Fibroblast of villous mesenchyme (primary cell): ENCODE measurements at places on chromosomes 16 and 17.

DNA sequence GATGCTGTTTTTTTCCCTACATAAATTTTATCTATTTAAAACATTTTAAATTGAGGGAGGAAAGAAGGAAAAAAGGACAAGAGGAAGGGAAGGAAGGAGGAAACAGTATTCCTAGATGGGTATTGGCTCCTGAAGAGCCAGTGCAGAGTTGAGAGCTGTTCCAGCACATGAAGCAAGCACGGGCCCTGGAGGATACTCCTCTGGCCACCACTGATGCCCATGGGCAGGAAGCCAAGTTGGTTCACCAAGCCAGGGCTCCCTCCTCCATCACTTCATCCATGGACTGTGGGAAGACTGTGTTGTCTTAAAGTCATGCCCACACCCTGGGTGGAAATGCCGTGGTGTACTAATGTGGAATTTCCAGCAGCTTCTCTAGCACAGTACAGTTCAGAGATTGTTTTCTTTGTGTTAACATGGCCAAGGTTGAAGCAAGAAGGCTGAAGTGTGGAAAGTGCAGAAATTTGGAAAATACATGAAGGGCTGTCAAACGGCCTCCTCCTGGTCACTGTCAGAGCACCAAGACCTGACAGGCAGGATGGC, 23.9 kb upstream of the NOS2 start:
- DNase-seq, result no peak

GRCh38 chr17:55163408-55163807, 101.4 kb upstream of the HLF start:
- no peak for DNase-seq

DNA sequence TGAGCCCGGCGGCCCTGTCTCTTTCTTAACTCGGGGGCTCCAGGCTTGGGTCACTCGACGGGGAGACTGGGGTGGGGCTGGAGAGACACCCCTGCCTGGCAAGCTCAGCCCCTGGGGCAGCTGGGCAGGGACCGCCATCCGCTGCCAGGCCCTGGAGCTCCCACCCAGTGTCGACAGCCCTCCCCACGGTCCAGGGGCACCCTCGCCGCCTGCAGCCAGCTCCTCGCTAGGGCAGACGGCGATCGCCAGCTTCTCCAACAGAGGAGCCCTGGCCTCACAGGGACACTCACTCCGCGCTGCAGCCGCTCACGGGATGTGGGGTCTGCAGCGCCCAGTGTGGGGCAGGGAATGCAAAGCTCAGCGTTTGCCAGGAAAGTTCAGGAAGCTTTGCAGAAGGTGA, 16.0 kb upstream of the APRT start:
- no peak for DNase-seq

DNA sequence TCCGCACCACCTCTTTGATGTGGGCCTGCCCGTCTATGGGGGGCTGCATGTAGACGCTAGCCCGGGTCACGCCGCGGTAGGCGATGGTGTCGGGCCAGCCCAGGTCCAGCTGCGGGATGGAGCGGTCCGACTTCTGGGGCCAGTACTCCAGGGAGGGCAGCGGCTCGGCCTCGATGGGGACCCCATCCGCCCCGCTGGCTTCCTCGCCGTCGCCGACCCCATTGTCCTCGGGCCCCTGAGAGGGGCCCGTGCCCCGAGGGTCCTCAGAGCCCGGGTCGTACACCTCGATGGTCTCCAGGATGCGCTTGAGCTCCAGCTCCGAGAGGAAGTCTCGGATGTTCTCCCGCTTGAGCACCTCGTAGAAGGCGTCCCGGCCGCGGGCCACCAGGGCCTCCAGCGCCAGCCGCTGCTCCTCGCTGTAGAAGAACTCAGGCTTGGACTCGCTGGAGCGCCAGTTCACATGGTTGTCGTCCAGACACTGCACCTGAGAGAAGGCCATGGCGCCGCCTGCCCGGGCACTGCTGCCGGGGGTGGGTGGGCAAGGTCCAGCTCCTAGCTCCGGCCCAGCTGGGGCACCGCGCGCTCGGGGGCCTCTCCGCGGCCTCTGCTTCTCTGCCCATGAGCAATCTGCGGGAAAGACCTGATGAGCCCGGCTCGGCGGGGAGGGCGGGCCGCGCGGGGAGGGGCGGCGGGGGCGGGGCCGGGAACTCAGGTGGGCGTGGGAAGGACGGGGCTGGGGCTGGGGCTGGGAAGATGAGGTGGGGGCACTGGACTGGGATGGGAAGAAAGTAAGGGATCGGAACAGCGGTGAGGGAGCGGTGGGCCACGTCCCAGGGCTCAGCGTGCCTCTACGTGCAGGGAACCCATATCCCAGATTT, 782 bp downstream of the FAM83G start:
- DNase-seq, result peak; percentile 19

DNA sequence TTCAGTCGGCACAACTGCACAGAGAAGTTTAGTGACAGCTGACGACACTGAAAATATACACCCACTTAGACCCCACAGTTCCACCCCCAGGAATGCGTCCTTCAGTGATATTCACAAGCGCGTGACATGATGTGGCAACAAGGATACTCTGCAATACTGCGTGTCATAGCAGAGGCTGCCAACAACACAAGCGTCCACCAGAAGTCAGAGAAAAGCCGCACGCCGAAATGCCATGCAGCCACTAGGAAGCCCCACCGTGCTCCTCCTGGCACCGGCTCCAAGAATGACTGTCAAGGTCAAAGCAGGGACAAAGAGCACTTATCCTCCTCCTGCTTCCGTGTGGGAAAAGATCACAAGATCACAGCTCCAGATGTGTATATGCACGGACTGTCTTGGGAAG, 3.5 kb downstream of the ATP2A3 start:
- DNase-seq, result peak; percentile 22

DNA sequence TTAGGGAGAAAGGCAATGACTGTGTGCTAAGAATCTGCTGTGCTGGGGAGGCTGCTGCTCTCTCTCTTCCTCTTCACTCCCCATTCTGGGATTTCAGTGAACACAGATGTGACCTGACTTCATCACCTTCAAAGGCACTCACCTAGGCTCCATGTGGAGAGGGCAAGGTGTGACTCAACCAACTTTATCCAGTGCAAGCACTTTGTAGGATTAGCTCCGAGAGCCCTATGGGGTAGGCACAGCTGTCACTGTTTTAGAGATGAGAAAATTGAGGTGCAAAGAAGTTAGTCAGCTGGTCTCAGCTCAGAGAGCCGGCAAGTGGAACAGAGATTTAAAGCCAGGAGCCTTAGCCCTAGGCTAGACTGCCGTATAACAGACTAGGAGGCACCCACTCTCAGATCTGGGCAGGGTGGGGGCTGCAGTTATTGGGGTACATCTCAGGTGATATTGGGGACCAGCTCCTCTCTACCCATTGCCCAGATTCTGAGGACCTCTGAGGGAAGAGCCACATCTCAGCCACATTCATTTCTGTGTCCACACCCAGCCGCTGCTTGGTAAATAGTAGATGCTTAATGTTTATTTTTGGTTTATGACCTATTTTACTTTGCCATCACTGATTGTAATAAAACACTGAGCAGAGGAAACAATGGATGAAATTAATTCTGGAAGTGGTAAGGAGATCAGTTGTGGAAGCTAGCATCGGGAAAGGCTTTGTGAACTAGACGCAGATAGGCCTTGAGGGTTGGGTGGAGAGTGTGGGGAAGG, 138.8 kb downstream of the CCDC182 start:
- no peak for DNase-seq

GRCh38 chr17:79466562-79467350, 144.1 kb downstream of the RBFOX3 start:
- DNase-seq, result no peak

- DNase-seq, result no peak
These were observed 29.6 kb upstream of the ZFPM1 start for GRCh38 chr16:88423448-88423850.

DNA sequence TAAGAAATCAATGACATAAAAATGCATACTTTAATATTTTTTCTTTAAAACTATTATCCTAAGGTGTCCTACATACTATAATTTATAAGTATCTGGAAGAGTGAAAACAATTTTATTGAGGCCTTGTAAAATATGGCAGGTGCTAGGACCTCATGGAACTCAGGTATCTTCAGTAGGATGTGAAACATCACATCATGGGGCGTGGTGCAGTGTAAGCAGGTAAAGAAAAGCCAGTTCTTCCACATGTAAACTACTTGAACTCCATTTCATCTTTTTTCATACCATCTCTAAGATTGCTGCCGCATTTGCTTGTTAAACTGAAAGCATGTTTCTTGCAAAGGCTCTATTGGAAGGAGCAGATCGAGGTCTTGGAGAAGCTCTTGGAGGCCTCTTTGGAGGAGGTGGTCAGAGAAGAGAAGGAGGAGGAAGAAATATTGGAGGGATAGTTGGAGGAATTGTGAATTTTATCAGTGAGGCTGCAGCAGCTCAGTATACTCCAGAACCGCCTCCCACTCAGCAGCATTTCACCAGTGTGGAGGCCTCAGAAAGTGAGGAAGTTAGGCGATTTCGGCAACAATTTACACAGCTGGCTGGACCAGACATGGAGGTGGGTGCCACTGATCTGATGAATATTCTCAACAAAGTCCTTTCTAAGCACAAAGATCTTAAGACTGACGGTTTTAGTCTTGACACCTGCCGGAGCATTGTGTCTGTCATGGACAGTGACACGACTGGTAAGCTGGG, at the start of gene CAPNS2:
Gene CAPNS2 (plus strand): TSS at position 253 of the 744 bp plus-strand sequence. CDS start 73 bp downstream, at position 326.
- no peak for DNase-seq

GRCh38 chr17:5706577-5707210, 122.4 kb upstream of the NLRP1 start:
- DNase-seq, result peak; percentile 44

GRCh38 chr16:50988441-50988840, 162.6 kb downstream of the SALL1 start:
- DNase-seq, result no peak

DNA sequence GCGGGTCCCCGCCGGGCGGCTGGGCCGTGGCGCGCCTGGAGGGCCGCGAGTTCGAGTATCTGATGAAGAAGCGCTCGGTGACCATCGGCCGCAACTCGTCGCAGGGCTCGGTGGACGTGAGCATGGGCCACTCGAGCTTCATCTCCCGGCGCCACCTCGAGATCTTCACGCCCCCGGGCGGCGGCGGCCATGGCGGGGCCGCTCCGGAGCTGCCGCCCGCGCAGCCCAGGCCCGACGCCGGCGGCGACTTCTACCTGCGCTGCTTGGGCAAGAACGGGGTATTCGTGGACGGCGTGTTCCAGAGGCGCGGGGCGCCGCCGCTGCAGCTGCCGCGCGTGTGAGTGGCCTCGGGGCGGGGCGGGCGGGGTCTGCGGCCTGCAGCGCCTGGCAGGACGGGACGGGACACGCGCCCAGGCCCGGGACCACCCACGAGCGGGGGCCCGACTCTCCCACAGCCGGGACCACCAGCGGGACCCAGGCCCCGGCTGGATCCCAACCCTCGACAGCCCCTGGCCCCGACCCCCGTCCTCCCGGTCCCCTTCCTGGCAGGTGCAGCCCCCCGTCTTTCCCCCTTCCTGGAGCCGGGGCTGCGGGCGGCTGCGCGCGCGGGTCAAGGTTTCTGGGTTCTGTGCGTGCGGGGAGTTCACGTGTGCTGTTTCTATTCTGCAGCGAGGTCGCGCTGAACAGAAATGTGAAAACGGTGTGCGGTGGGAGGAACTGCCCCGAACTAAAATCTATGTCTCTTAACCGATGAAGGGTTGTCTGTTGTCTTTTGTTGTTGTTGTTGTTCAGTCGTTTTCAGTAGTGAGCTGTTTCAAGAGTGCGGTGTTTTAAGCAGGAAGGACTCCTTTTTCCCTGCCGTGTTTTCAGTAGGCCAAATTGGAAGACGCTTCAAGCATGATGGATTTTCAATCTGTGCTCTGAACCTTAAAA, 705 bp downstream of the FOXK2 start:
- DNase-seq, result peak; percentile 40

DNA sequence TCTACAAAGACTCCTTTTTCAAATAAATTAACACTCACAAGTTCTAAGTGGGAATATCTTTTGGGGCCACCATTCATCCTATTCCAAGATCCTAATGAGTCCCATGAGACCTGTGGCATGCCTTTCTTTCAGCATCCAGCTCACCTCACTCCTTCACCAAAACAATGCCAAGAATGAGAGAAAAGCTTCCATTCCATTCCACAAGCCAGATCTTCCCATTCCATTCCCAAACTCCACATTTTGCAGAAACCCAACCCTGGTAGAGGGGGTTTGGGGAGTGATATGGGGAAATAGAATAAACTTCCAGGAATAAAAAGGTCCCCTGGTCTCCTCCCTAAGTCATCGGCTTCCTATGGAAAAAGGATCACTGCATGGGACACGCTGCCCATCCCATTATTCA, 392.2 kb downstream of the NPIPA8 start:
- DNase-seq, result no peak

DNA sequence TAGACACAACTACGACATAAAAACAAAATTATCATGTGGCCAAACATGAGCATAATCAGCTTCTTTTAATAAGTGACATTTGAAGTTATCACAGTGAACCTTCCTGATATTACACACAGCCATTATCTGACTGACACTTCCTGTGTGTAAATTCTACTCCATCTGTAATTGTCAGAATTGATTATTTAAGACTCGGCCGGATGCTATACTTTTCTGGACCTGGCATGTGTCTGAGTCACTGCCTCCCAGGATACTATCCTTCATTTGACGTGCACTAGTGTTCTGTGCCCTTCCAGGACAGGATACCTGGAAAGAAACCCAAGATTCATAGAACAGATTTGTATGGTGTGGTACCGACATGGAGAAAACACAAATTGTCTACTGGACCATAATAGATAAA, 242.0 kb downstream of the HS3ST3A1 start:
- DNase-seq, result no peak
